ENCODE measurements at places on chromosomes 7 and 10.

DNA sequence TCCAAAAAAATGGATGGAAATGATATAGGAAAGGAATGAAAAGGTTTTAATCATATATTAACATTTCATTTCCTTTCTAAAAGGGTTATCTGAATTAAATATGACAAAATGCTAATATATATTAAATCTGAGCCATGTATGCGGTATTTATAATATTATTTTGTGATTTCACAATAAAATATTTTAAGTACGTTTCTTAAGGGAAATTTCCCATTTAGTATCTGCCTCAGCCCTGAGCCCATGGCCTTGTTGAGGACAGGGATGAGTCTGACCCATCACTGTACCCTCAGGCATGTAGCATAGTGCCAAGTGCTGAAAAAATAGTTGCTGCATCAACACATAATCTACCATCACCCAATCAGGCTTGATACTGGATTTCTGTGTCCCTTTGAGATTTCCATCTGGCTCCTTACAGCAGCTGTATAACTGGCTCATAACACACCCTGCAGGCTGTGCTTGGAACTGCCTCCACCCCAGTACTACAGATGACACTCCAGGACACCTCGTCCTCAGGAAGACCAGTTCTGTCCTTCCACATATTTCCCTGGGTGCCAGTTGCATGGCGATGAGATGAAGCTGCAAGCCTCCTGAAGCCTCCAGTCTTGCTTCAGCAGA lies 59.4 kb upstream of the ASAH2 start:
- no peak for DNase-seq

DNA sequence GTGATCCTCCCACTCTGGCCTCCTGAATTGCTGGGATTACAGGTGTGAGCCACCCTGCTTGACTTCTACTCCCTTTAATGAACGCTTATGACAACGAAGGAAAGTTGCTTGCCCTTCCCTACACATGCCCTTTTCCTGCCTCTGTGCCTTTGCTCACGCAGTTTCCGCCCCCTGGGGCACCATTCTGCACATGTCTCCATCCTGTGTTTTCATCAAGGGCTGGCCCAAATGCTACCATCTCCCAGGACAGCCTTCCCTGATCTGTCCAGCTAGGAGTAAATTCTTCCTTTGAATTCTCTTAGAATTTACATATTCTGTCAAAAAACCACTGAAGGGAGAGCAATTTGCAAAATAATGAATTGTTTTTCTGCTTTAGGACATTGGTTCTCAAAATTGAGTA lies 50.0 kb upstream of the KMT2C start:
- DNase-seq = no peak

DNA sequence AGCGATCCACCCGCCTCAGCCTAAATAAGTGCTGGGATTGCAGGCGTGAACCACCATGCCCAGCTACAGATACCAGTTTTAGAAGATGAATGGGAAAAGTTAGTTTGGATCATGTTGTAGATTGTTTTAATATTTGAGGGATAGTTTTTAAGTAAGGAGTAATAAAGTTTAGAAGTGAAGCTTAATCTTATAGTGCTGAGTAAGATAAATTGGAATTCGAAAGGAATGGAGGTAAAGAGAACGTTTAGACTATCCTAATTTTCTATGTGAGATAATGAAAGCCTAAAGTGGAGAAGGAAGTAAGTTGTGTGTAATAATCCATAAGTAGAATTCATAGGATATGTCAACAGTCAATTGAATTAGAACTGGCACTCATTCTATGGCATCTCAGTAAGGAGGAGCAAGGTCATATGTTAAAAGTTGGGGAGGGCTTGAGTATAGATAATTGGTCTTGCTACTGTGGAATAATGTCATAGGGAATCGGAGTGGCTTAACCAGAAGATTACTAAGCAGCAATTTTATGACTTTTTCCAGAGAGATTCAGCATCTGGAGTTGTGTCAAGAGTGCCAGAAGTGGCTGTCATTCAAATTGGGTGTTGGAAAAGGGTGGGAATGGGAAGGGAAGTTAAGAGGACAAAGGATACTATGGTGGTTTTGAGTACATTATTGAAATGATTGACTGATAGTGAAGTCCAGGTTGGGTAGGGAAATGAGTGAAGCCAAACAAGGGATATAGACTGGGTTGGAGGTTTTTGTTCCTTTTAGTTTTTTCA lies 12.1 kb downstream of the TAX1BP1 start:
- no peak for DNase-seq

DNA sequence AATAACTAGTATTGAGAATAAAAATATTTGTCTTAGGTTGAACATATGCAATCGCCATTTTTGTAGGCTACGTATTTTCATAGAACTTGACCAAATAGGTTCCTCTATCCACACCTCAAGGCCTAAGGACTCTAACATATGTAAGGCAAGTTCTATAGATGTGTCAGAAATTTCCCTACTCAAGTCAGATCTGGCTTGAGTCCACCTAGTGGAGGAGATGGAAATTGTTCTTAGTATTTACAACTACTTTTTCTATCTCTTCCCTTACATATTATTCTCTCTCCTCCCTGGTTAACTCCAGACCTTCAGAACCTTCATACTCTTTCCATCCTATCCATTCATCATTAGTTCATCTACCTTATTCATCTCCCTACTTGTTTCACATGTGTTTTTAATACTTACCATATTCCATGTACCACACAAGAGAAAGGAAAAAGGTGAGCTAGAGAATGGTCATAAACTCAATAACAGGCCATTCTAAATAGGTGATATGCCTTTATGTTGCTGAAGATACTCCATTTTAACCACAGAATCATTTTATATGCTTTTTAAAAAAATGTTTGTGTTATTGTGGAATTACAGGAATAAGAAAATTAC lies 174.5 kb upstream of the HDAC9 start:
- DNase-seq = no peak

DNA sequence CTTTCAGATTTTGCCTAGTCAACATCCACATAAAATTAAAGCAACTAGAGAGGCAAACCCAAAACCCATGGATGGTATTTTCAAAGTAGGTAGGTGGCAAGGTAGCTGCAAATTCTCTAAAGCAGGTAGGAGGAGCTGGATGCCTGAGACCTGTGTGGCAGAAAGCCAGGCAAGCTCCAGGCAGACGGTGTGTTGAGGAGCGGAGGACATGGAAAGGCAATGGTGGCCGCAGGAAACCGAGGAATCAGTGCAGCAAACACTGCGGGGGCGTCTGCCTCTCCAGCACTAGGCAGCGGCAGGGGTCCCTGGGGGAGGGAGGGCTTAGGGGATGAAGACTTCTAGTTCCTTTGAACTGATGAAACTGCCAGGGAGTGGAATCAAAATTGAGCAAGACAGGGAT lies 101.3 kb downstream of the GALNT11 start:
- DNase-seq = no peak

DNA sequence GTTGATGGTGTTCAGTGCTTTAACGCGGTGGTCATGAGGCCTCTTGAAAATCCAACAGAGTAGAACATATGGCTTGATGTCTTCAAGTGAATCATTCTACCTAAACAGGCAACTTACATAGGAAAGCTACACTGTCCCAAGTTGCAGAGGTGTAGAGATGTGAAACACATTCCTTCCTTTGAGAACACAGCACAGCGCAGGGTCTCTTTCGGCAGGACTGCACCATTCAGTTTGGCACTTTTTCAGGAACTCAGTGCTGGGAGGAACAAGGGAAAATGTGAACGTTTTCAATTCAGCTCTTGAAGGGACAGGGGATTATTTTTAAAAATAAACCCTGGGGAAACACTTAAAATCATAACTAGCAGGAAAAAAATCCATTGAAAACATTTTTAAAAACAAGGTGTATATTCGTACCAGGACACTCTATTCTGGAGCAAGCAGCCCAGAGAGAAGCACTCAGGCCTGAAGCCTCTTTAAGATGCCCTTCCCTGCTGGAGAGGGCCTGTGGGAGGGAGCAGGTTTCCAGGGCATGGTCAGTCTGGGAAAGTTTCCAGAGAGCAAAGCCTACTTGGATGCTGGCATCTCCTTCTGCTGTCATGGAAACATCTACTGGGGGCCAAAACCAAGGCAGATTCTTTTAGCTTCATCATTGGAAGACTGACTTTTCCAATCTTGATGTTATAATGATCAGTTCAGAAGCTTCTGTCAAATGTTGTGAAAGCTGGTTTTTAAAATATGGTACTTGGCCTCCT lies 60.4 kb upstream of the NPVF start:
- no peak for DNase-seq

DNA sequence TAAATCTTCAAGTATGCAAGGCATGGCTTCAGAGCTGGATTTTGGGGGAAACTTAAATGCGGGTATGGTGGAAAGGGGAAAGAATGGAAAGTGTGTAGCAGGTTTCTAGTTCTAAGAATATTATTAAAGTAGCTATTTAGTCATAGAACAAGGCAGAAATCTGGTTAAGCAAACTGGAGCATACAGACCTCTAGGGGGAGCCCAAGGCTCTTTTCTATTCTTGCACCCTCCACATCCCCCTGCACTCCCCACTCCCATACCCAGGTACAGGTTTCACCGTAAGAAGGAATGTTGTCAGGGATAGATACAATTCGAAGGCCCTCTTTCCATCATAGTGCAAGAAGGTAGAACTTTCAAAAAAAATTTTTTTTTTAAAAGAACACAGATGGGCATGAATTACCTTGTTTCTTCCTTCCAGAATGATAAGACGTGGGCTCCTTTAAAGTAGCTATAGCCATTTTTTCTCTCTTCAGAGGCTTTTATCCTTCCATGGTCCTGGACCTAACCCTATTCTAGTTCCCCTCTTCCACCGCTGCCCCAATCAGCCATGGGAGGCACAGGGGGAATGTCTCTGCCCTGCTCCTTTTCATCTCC lies 41.5 kb upstream of the SMIM30 start:
- no peak for DNase-seq

DNA sequence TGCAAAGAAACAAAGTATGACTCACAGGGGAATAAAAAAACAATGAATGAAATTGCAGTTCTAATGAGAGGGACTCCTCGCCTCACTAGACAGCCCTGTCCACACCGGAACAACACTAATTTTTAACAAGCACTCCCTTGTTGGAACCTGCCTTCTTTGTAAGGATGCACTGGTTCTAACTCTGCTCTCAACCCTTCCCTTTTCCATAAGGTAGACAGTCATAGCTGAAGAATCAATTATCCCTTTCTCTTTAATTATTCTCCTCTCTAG lies 65.1 kb downstream of the TSPAN12 start:
- no peak for DNase-seq

DNA sequence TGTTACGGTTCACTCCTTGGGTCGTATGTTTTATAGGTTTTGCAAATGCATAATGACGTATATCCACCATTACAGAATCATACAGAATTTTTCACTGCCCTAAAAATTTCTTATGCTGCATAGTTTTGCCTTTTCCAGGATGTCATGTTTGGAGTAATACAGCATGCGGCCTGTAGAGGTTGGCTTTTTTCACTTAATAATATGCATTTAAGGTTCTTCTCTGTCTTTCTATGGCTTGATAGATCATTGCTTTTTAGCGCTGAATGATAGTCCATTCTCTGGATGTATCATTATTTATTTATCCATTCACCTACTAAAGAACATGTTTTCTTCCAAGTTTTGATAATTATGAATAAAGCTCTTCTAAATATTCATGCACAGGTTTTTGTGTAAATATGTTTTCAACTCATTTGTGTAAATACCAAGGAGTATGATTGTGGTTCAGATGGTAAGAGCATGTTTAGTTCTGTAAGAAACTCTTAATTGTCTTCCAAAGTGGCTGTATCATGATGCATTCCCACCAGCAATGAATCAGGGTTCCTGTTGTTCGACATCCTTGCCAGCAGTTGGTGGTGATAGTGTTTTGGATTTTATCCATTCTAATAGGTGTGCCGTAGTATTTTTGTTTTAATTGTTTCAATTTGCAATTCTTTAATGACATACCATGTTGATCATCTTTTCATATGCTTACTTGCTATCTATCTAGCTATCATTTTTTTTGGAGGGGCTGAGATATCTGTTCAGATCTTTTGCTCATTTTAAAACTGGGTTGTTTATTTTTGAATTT lies 531.2 kb upstream of the GHITM start:
- DNase-seq = no peak

GRCh38 chr7:128350708-128351295 lies 7.1 kb upstream of the RBM28 start:
- DNase-seq = no peak

DNA sequence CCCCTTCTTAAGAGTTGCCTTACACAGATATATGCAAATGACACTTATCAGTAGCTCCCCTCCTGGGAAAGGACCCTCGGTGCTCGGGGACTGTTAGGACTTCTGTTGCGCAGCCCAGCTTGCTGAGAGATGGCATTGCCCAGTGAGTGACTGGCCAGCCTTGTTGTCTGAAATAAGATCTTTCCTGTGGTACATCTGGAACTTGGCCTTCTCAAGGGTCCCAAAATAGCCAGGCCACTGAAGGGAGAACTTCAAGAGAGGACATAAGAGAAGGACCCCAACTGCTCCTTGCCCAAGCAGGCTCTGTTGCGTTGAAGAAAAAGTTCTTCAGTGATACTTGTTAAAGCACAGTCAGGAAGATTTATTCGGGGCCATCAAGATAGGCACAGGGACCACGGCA lies 17.3 kb downstream of the BAG3 start:
- DNase-seq = no peak

GRCh38 chr7:42766782-42767423 lies 145.0 kb downstream of the C7orf25 start:
- no peak for DNase-seq

DNA sequence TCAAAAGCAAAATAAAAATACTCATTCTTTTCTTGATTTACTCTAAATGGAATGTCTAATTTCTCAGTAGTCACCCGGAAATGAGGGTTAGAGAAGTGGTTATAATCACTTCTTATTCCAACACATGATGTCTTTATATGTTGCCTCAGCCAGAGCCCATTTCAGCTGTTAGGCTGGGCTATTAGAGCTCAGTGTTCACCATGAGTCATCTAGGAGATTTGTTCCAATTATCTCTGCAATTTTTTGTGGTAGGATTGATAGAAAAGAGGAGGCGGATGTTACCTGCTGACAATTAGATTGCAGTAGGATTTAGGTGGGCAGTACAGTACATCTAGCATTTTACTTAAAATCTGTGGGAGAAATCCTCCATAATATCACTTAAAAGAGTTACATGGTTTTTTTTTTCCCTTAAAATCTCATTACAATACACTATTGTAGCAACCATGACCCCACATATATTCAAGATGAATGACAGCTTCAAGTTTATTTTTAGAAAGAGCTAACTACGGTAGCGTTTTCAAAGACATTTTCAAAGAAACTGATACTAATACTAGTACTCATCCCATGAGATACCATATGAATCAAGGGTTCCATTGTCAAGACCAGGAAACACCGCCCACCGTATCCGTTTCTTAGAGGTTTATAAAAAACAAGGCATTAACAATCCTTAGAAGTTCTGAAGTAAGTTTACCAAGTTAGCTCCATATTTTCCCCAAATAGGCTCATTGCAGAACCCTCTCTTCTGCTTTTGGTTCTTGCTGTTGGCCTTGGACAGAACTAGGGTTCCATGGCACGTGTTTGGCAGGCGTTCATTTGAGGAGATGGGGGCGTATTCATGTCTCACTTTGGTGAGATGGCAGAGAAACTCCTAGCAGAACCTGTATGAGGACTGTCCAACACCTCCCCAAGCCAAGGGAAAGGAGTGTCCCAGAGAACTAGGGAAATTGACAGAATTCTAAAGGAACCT lies 10.4 kb downstream of the CPA2 start:
- DNase-seq = no peak

GRCh38 chr7:87127019-87127418 lies 25.2 kb upstream of the DMTF1 start:
- no peak for DNase-seq

Data from activated T-cell treated with anti-CD3 and anti-CD28 coated beads, Interleukin-2, amount 50 U/mL, for 1 hour (primary cell).